ENCODE measurements at places on chromosomes 4 and X.

GRCh38 chr4:62030958-62031357 is 830.8 kb downstream of the ADGRL3 start:
- no peak for DNase-seq

DNA sequence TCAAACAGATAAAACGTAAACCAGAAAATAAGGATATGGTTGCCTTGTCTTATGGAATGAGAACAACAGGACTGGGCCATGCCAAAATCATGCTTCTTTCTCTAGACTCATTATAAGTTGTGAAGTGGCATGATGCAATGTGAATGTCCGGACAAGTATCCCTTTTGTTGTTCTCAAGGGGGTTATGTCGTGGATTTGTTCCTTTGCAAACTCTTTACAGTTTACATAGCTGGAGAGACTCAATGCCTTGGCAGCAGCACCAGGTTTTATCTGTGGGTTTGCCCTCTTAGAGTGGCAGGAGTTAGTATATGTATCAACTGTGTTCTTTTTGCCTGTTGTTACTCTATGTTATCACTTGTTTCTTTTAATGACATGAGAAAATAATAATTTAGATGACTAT is 41.4 kb downstream of the SPRY1 start:
- no peak for DNase-seq

GRCh38 chrX:124493984-124494383 is 147.6 kb downstream of the SH2D1A start:
- DNase-seq, result no peak

- DNase-seq, result no peak
Measured at GRCh38 chrX:87167841-87168240, 349.8 kb upstream of the KLHL4 start.

- DNase-seq, result no peak
Measured at GRCh38 chr4:2135083-2135482, 76.0 kb downstream of the NAT8L start.

- DNase-seq, result no peak
Measured at GRCh38 chr4:95548738-95549245, at the start of gene UNC5C. TSS of gene UNC5C (minus strand) at chr4:95548973.

DNA sequence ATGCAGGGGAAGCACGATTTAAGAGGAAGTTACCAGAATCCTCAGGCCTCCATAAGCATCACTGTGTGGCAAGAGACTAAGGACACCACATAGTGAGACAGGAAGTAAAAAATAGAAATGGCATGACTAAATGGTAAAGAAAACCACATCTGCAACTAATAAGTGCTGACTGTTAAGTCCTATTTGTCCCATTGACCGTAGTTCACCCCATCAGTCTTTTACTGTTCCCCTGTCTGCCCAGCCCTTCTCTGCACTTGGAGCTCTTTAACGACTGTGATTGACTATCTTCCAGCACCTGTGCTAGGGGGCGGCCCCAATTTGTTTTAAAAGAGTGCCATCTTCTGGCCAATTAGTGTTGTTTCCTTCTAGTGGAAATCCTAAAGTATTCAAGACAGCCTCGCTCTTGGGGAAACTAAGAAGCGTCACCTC is 94.2 kb downstream of the MAOA start:
- DNase-seq, result peak; percentile 4

DNA sequence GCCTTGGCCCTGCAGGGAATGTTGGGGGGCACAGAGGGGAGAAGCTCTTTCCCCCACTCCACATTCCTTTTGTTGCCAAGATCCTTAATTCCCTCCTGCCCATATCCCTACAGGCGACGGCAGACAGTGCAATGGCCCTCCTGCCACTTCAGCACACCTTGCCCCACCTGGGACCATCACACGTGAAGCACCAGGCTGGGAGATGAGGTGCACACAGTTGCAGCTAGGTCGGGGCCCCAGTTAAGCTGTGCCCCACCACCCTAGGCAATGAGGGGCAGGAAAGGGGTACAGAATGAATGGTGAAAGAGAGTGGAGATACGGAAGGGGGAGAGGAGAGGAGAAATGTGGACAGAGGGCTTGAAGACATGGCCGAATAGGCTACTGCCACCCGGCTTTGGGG is 26.2 kb downstream of the NALF2 start:
- DNase-seq, result no peak

- no peak for DNase-seq
Measured at GRCh38 chr4:185700048-185700447, 111.9 kb downstream of the SORBS2 start.

- no peak for DNase-seq
Measured at GRCh38 chr4:114494246-114494803, 104.3 kb upstream of the UGT8 start.
